ENCODE measurements at places on chromosomes 11 and 22.

DNA sequence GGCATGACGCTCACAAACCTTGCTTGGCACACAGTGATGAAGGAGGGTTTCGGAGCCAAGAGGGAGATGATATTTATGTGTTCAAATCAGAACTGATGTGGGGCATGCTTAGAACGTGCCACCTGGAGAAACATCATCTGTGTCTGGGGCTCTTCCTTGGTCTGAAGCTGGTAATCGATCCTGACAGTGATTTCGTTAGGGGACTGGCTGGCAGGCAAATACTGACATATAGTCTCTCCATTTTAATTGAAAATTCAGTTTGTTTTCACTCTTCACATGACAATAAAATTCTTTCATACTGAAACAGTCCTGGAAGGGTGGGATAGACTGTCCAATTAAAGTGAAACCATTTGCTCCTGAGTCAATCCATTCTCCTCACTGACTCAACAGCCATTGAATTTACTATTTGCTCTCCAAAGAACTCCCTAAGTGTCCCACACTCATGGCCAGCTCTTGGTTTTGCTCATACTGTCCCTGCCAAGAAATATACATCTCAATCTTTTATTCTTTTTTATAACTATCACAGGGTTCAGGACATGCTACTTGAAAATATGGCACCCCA lies 134.8 kb downstream of the TRPC6 start:
- no peak for DNase-seq

GRCh38 chr11:60378354-60378753 lies at the start of gene MS4A7:
Gene MS4A7, plus strand, starts transcription at chr11:60378532. Its CDS starts 4,610 bp downstream, at chr11:60383142.
- DNase-seq: no peak

DNA sequence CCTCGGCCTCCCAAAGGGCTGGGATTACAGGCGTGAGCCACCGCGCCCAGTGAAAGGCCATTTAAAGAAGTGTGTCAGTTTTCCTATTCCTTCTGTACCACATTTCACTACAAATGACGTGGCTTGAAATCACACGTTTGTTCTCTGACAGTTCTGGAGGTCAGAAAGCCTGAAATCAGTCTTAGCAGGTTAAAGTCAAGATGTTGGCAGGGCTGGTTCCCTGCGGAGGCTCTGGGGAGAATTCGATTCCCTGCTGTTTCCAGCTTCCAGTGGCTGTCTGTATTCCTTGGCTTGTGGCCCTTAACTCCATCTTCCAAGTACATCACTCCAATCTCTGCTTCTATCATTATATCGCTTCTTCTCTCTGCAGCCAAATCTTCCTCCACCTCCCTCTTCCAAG lies 383.2 kb downstream of the LARGE1 start:
- DNase-seq: no peak

- no peak for DNase-seq
These were observed 16.9 kb upstream of the ALG8 start for GRCh38 chr11:78156127-78156844.

DNA sequence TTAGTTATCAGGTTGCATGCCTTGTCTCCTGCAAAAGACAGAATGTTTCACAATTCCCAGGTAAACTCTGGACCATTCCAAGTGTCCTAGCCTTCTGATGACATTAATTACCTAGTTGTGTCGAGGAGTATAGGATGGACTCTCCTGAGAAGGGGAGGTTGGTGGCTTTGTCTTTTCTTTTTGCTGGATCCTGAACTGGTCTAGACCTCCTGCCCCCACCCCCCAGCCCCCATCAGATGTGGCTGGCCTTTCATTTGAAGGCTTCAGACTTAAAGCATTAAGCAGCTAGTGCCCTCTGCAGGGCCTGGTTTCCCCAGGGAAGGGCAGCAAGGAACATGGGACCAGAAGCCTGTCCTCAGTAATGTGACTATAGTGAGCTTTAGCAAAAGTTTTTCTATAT lies 9.7 kb downstream of the MCAM start:
- no peak for DNase-seq

DNA sequence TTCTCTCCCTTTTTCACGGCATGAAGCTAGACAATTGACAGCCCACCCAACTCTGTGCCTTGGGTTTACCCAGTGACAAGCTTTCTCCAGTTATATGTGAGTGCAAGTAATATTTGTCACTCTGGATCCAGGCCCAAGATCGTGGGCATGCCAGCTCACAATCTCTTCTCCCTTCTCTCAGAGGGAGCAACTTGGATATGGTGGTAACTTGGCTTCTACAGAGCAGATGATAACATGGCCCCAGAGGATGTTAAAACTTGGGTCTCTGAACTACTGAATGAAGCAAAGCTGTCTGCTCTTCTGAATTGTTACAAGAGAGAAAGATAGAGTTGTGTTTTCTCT lies 20.8 kb downstream of the C11orf96 start:
- no peak for DNase-seq

- no peak for DNase-seq
These were observed 583 bp downstream of the MRPL23 start for GRCh38 chr11:1947592-1948237.

- no peak for DNase-seq
These were observed 840.1 kb downstream of the JRKL start for GRCh38 chr11:97229936-97230335.

GRCh38 chr22:33817512-33818127 lies 102.7 kb downstream of the LARGE1 start:
- DNase-seq: no peak

GRCh38 chr11:71914617-71915189 lies 13.7 kb downstream of the XNDC1N start:
- DNase-seq: no peak

- no peak for DNase-seq
These were observed 3.6 kb upstream of the APOBEC3A start for GRCh38 chr22:38953577-38954413.

Data from D341Med (cell line).